GM12892 (cell line): ENCODE measurements at places on chromosomes 3 and 15.

DNA sequence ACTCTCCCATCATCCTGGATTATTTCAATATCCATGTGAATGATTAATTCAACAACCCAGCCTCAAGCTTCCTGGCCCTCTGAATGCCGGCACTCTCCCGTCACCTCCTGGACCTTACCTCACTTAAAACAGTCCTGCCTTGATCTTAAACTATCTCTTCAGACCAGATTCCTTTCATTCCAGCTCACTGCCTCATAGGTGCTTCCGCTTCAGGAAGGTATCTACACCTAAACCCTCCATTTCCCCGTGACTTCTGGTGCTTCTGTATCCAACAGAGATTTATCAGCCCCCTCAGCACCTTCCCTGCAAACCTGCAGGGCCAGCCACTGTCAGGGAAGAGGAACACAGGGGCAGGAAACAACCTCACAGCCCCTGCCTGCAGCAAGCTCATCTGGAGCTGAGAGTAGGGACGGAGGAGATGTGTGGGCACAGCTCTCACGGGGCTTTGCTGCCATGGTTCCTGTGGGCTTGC, 98.9 kb upstream of the TJP1 start:
- DNase-seq = no peak

DNA sequence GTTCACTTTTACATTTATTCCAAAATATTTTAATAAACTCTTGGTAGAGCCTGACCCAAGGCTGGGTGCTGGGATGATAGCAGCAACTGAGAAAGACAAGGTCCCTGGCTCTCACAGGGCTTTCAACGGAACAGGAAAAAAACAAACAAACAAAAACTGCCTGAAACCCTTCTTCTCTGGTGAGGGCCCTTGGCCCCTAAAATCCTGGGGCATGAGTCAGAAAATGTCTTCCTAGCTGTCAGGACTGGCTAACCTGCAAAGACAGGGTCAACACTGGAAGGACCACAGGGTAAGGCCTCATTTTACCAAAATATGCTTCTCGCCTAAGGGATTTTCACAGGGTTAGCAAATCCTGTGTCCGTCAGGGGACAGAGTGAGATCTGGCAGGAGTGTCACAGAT, 45.7 kb upstream of the WNT5A start:
- DNase-seq = no peak

DNA sequence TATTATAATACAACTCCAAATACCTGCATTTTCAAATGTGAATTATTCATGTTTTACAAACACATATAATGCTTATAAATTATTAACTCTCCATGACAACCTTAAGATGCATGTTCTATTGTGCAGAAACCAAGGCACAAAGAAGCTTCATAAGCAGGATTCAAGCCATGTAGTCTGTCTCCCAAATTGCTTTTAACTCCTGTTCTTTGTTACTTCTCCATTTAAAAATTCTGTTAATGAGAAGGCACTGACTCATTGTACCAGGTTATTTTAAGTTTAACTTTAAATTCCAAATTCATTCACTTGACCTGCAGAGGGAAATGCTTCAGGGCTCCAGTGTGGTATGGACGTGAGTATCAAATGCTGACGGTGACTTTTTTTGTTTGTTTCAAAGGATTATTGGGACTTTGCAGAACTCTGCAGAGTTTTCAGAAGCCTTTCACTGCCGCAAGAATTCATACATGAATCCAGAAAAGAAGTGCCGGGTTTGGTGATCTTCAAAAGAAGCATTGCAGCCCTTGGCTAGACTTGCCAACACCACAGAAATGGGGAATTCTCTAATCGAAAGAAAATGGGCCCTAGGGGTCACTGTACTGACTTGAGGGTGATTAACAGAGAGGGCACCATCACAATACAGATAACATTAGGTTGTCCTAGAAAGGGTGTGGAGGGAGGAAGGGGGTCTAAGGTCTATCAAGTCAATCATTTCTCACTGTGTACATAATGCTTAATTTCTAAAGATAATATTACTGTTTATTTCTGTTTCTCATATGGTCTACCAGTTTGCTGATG, 100.0 kb downstream of the MME start:
- no peak for DNase-seq

DNA sequence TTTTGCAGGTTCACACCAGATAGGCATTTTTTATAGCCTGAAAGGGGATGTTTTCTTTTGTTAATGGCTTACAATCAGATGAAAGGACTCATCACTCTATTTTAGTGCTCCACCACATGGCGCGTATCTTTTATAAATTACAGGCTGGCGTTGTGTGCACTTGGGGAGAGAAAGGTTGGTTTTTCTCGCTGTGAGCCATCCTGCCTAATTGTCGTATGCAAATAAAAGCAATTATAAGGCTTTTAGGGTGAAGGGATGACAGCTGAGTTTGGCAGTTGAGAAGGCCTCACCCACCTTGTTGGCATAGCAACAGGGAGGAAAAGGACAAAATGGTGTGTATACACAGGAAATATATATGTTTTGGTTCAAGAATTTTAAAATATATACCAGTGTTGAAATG, 268.0 kb downstream of the NR2F2 start:
- no peak for DNase-seq

GRCh38 chr3:188271226-188271914, 117.4 kb downstream of the LPP start:
- no peak for DNase-seq

- DNase-seq = no peak
These were observed 149.7 kb downstream of the RBMS3 start for GRCh38 chr3:29430558-29430971.

DNA sequence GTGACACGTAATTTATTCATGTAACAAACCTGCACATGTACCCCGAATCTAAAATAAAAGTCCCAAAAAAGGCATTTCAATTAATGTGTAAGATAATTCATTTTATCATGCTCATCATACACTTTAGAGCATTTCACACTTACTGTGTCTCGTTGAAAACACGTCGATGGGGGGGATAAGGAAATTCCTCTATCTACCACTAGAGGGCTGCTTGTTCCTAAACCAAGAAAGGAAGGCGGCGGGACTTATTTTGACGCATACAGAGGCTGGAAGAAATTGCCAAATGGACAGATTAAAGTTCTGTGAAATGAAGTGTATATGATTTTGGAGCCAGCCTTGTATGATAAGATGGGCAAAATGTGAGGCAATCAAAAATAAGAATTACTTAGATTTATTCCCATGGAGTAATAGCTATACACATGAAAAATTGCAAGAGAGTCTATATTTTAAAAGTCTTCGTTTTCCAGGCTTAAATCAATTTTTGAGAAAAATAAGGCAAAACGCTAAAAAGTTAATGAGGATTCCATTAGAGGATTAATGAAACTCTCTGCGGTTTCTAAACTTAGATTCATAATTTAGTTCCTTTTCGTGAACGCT, 346.8 kb downstream of the CNTN3 start:
- no peak for DNase-seq

- DNase-seq = no peak
These were observed 40.6 kb downstream of the PRICKLE2 start for GRCh38 chr3:64184621-64185020.

DNA sequence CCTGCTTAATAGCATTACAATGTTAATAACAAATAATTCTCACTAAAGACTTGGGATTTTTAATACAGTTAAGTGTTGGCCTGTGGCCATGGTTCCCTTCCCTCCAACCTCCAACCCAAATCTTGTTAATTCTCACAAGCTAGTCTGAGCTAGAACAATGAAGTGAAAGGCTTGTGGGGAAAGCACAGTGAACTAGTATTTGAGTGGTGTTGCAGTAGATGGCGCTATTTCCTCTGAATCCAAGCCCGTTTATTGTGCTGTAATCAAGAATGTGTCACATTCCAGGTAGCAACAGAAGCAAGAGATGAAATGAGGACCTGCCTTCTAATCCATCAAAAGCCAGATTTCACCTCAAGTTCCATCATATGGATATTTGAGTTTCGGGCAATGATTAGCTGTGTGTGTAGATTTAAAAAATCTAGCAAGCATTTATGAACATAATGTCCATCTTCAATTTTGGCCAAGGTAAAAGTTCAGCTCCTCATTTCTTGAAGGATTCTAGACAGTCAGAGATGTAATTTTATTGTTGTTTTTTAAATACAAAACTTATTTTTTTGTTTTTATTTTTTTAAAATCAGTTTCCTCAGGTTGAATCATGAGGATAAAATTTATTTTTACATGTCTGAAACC, 160.7 kb downstream of the SQOR start:
- no peak for DNase-seq

DNA sequence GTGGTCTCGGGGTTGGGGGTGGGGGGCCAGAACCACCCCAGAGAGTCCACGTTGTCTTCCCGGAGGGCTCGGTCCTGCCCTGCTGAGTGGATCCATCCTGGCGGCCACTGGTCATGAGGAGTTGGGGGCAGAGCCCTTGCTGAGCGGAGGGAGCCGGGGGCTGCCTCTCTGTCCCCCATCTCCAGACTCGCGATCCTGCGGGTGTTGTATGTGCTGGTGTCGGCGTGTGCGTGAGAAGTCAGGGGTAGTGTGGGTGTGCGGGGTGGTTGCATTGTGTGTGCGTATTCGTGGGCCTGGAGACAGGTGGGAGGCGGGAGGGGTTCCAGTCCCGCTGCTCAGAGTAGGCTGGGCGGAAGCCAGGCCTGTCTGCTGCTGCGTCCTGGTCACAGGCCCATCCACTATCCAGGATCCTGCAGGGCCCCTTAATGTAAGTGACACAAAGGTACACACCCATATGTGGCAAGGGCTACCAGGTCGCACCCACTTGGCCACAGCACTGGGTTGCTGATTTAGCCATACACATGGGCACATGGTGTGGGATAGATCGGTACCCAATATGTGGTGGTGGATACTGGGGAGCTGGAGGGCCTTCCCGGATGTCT, 30.7 kb downstream of the NBEAL2 start:
- no peak for DNase-seq

- no peak for DNase-seq
These were observed 179.5 kb upstream of the NSMCE3 start for GRCh38 chr15:29449136-29449535.

DNA sequence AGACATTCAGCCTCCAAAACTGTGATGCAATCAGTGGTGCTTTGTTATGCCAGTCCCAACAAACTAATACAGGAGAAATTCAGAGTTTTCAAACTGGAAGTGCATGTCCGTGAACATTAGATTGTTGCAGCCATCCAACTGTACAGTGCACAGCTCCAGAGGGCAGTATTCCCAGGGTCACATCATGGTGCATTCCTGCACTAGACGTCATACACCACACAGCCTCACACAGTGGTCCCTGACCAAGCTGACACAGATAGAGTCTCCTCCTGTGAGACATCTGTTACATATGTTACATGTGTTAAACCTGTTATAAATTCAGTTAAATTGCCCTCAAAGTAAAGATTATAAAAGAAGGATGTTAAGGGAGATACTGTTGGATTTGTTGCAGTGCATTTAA, 209.0 kb downstream of the LRRN1 start:
- DNase-seq = no peak

DNA sequence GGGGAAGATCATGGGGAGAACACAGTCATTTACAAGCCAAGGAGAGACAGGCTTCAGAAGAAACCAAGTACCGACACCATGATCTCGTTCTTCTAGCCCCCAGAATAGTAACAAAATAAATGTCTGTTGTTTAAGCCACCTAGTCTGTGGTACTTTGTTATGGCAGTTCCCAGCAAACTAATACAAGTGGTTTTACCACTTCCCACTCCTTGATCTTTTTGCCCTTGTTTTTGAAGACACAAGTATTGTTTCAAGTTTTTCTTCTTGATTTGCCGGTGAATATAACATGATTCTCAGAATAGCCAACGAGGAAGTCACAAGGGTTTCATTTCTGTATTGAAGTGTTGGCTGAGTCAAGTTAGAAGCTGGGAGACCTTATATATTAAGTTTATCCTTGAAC, 220.3 kb downstream of the SOX2 start:
- DNase-seq = no peak

GRCh38 chr15:79045041-79045440, 45.5 kb downstream of the RASGRF1 start:
- no peak for DNase-seq

- no peak for DNase-seq
These were observed 13.8 kb downstream of the ITIH4 start for GRCh38 chr3:52816654-52817053.

GRCh38 chr3:157239082-157239704, 79.2 kb upstream of the CCNL1 start:
- peak; percentile 4 for DNase-seq

GRCh38 chr3:119751423-119751822, 30.5 kb upstream of the NR1I2 start:
- DNase-seq = no peak

DNA sequence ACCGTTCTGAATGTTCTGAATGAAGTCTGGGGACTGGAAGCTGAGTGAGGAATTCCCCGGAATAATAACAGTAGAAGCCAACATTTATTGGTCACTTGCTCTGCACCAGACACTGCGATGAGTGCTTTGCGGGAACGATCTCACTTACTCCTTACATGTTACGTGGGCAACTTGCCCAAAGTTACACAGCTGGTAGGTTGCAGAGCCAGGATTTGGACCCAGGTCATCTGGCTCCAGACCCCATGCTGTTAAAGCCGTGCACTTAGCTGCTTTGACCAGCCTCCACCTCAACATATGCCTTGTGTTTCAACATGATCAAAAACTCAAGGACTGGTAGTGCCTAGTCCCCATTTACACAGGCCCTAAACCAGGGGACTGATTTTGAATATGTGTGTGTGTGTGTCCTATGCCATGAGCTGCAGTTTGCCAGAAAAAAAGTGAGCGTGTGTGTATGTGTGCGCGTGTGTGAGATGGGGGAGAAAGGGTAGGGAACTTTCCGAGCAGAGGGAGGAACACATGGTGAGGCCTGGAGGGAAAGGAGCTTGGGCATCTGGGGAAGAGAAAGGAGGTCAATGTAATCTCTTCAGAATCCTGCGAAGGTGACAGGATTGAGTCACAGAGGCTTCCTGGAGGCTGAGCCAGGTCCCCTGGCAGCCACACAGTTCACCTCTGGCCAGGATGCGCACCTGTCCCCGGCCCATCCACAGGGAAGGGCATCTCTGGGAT, 28.9 kb downstream of the LINGO1 start:
- DNase-seq = no peak

DNA sequence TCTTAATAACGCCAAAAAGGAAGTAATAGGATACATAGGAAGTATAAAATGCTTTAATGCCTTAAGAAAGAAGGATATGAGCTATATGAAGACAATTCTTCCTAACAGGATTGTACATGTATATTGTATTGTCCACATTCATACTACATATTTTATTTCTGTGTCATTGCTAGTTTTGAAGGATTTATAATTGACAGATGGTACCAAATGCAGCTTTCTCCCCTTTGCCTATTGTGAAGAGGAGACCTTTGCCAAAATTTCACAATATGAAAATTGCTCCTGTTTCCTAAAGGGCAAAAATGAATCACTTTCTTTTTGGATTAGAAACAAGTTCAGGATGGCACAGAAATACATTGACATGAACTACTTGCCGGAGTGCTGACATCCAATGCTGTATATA, 34.8 kb upstream of the EOMES start:
- DNase-seq = no peak

- DNase-seq = no peak
These were observed 46.4 kb downstream of the C3orf20 start for GRCh38 chr3:14721126-14721864.

GRCh38 chr3:37635251-37635650, 226.4 kb upstream of the CTDSPL start:
- DNase-seq = no peak
